ENCODE measurements at places on chromosomes 11 and 22. TPM values are rescaled to one million over a fixed set of nuclear protein-coding genes. Genes with fewer than 3 reads are reported as not detected.
A peak's percentile ranks its signal among the peaks of the same experiment; 100 is the strongest.

GRCh38 chr11:120125024-120125423 lies 12.9 kb downstream of the TRIM29 start:
- no peaks in the 10 kb centered on the region for H3K4me1 ChIP-seq
- H3K27me3 ChIP-seq = no peaks in the 10 kb centered on the region
- H3K4me3 ChIP-seq = no peak overlapping the region
- H3K36me3 ChIP-seq = no peaks in the 10 kb centered on the region

GRCh38 chr11:7220636-7221035 lies 31.1 kb upstream of the SYT9 start:
- no peak overlapping the region for H3K27ac ChIP-seq
- no peaks in the 10 kb centered on the region for H3K4me1 ChIP-seq
- no peak overlapping the region for H3K4me3 ChIP-seq
- no peaks in the 10 kb centered on the region for H3K36me3 ChIP-seq
- H3K27me3 ChIP-seq = no peaks in the 10 kb centered on the region

GRCh38 chr11:131811383-131811782 lies 441.0 kb downstream of the NTM start:
- H3K4me3 ChIP-seq = no peak overlapping the region
- no peak overlapping the region for H3K27ac ChIP-seq
- no peaks in the 10 kb centered on the region for H3K4me1 ChIP-seq
- no peaks in the 10 kb centered on the region for H3K36me3 ChIP-seq
- H3K27me3 ChIP-seq = no peaks in the 10 kb centered on the region

- no peaks in the 10 kb centered on the region for H3K36me3 ChIP-seq
- DNase-seq = no peak
- no peak overlapping the region for H3K4me3 ChIP-seq
- H3K4me1 ChIP-seq = no peaks in the 10 kb centered on the region
These were observed 29.4 kb upstream of the NAV2 start for GRCh38 chr11:19683141-19683805.

DNA sequence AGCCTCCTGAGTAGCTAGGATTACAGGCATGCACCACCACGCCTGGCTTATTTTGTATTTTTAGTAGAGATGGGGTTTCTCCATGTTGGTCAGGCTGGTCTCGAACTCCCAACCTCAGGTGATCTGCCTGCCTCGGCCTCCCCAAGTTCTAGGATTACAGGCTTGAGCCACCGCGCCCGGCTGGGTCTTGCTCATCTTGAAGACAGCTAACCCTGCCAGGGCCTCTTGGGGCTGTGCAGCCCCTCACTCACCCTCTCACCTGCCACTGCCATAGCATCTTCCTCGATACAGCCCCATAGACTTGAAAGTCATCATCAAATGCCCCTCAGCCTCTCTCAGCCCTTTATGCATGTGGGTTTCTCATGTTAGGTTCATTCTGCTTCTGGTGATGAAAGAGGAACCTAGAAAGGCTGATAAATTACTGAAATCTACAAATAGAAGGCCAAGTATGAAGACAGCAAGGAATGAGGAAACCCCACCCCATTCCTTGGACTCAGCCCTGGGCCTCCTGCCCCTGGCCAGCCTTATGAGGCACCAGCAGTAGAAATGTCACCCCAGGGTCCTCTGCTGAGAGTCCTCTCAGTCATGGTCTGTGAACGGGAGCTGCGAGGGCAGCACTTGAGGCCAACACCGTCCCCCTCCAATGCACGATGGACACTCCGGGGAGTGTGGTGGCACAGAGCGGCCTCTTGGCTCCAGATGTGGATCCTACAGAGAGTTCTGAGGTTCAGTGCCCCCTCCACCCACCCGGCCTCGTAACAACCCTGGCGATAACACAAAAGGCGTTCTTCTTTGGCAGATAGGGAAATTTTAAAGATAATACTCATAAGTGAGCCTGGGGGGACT lies 24.8 kb downstream of the SCGB1A1 start:
- H3K4me3 ChIP-seq = no peak overlapping the region
- no peak overlapping the region for H3K27ac ChIP-seq
- no peaks in the 10 kb centered on the region for H3K4me1 ChIP-seq

- H3K27me3 ChIP-seq = no peaks in the 10 kb centered on the region
- H3K36me3 ChIP-seq = no peaks in the 10 kb centered on the region
- no peak overlapping the region for H3K4me3 ChIP-seq
- no peak for DNase-seq
- no peak overlapping the region for H3K27ac ChIP-seq
These were observed 84.4 kb downstream of the DENND5A start for GRCh38 chr11:9180784-9181183.

GRCh38 chr11:116499396-116500003 lies 273.3 kb downstream of the BUD13 start:
- H3K4me1 ChIP-seq = no peaks in the 10 kb centered on the region
- no peak for DNase-seq
- no peak overlapping the region for H3K27ac ChIP-seq
- no peaks in the 10 kb centered on the region for H3K27me3 ChIP-seq

GRCh38 chr22:39773503-39773902 lies 120.1 kb downstream of the ENTHD1 start:
- H3K4me3 ChIP-seq = no peak overlapping the region
- no peaks in the 10 kb centered on the region for H3K36me3 ChIP-seq
- H3K27ac ChIP-seq = no peak overlapping the region
- DNase-seq = no peak
- peaks cover 7% of the 10 kb centered on the region for H3K4me1 ChIP-seq

- no peak overlapping the region for H3K4me3 ChIP-seq
- no peak overlapping the region for H3K27ac ChIP-seq
- no peaks in the 10 kb centered on the region for H3K27me3 ChIP-seq
- H3K4me1 ChIP-seq = no peaks in the 10 kb centered on the region
These were observed 37.9 kb downstream of the SCUBE2 start for GRCh38 chr11:9053316-9054035.

DNA sequence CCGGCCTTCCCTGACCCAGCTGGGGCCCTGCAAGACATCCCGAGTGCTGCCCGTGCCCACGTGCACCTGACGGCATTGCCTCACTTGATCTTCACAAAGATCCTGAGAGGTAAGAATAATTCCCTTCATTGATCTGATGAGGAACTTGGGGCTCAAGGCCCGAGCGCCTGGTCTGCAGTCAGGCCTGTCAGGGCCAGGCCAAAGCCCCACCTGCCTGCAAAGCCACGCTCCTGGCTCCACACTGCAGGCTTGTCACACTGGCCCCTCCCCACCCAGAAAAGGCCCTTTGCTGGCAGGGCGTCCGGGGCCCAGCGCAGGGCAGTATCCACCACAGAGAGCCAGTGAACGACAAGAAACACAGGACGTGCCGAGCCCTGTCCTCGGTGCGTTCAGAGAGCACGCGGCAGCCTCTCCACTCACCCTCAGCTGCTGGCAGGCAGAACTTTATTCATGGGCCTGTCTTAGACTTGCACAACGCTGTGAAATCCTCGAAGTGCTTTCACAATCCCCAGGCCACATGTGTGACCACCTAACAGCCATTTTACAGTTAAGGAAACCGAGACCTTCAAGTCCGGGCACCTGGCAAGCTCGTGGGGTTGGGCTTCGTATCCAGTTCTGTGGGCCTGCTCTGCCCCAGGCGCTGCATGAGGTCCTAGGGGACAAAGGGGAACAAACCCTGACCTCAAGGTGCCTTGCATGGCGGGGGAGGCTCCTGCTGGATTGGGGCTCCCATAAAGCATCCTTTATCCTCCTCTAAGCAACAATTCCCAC lies 14.8 kb downstream of the KIAA0930 start:
- H3K27me3 ChIP-seq = no peaks in the 10 kb centered on the region
- no peak for DNase-seq
- no peak overlapping the region for H3K4me3 ChIP-seq
- no peaks in the 10 kb centered on the region for H3K36me3 ChIP-seq

DNA sequence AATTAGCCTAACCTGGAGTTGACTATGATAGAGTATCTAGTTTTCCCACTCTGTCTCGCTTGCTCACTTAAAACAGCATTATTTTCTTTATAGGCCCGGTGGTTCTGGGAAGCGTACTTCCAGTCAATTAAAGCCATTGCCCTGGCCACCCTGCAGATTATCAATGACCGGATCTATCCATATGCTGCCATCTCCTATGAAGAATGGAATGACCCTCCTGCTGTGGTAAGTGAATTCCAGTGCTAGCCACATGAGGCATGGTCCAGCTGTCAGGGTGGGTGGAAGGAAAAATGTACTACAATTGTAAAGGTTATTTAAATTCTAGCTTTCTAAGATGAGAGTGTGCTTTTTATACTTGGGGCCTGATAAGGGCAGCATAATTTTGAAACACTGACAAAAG lies 76.0 kb downstream of the EXT2 start:
- H3K27me3 ChIP-seq = no peaks in the 10 kb centered on the region
- H3K4me1 ChIP-seq = no peaks in the 10 kb centered on the region
- no peak overlapping the region for H3K27ac ChIP-seq
- no peak for DNase-seq
- H3K36me3 ChIP-seq = no peaks in the 10 kb centered on the region

- H3K27ac ChIP-seq = peak overlapping the region; percentile 69
- peaks cover 20% of the 10 kb centered on the region for H3K36me3 ChIP-seq
- H3K4me3 ChIP-seq = no peak overlapping the region
- no peak for DNase-seq
- H3K4me1 ChIP-seq = peaks cover 98% of the 10 kb centered on the region
- no peaks in the 10 kb centered on the region for H3K27me3 ChIP-seq
These were observed 10.0 kb upstream of the TMA7B start for GRCh38 chr22:39949964-39950737.

GRCh38 chr11:16738947-16739815 lies 734 bp downstream of the C11orf58 start:
- no peaks in the 10 kb centered on the region for H3K27me3 ChIP-seq
- no peaks in the 10 kb centered on the region for H3K36me3 ChIP-seq
- H3K27ac ChIP-seq = peak overlapping the region; percentile 98
- no peak for DNase-seq

DNA sequence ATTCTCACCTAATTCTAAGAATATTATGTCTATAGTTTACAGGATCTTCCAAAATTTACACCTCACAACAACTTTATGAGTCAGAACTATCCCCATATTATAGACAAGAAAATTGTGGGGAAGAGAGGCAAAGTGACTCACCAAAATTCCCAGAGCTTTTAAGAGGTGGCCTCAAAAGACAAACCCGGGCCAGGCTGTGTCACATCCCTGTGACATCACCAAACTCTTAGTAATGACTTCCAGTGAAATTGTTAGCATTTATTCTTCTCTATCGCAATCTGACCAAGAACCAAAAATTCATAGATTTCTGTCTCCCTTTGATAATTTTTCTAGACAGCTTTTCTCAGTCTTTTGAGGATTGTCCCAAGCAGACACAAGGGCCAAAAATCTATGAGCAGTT lies 134.3 kb downstream of the SNX19 start:
- H3K27ac ChIP-seq = no peak overlapping the region
- H3K27me3 ChIP-seq = no peaks in the 10 kb centered on the region
- H3K4me3 ChIP-seq = no peak overlapping the region

DNA sequence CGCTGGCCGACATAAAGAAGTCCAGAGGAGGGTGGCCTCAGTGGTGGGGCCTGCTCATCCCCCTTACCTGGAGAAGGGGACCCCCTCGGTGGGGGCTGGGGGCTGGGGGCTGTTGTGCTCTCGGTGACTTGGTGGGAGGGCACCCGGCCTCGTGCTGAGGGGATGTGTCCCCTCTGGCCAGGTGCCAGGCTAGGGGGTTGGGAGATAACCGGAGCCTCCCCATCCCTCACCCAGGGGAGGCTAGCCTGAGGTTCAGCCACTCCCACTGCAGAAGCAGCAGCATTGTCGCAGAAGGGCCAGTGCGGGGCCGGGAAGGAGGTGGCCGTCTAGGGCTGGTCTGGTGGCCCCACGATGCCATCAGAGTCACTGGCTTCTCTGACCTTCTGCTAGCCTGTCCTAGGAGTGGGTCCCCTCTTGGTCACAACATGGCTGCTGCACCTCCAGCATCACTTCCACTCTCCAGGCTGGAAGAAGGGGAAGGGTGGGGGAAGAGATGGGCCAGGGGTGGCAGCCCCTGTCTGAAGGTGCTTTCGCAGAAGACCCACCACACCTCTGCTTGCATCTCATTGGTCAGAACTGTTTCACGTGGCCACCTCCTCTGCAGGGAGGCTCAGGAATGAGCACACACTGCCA lies 44.2 kb upstream of the FADD start:
- H3K4me1 ChIP-seq = no peaks in the 10 kb centered on the region
- no peak overlapping the region for H3K4me3 ChIP-seq
- H3K36me3 ChIP-seq = no peaks in the 10 kb centered on the region
- no peak overlapping the region for H3K27ac ChIP-seq
- H3K27me3 ChIP-seq = no peaks in the 10 kb centered on the region

GRCh38 chr11:134742956-134743819 lies 331.1 kb upstream of the B3GAT1 start:
- H3K36me3 ChIP-seq = no peaks in the 10 kb centered on the region

GRCh38 chr22:43992331-43992821 lies 31.7 kb upstream of the PARVB start:
- no peak for DNase-seq
- H3K27me3 ChIP-seq = no peaks in the 10 kb centered on the region
- peaks cover 11% of the 10 kb centered on the region for H3K36me3 ChIP-seq

DNA sequence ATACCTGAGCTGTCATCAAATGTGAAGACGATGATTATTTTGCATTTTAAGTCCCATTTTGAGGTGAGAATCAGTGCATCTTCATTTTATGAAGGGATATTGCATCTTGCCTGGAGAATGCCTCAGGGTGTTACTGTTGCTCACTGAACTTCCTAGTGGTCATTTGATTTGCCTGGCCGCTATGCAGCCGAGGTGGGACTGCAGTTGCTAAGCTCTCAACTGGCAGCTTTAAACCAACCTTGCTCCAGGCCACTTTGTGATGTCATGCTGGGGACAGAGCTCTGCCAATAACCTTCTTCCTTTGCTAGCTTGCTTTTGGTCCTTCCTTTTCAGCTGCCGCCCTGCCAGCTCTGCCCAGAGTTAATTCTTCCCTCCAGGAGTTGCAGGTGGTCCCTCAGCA lies 409.4 kb upstream of the B3GAT1 start:
- DNase-seq = no peak
- H3K27ac ChIP-seq = no peak overlapping the region
- H3K4me3 ChIP-seq = no peak overlapping the region
- no peaks in the 10 kb centered on the region for H3K4me1 ChIP-seq
- no peaks in the 10 kb centered on the region for H3K36me3 ChIP-seq

- H3K27me3 ChIP-seq = no peaks in the 10 kb centered on the region
- peaks cover 19% of the 10 kb centered on the region for H3K4me1 ChIP-seq
- no peak overlapping the region for H3K4me3 ChIP-seq
- H3K27ac ChIP-seq = no peak overlapping the region
- H3K36me3 ChIP-seq = peaks cover 6% of the 10 kb centered on the region
These were observed 5.0 kb downstream of the BSCL2 start for GRCh38 chr11:62702246-62702645.

Gene CCDC73
- total RNA-seq = not detected

Gene TRIM48
- not detected for total RNA-seq

Gene RIMBP3C
- total RNA-seq = 0.27 TPM

Gene NECTIN1
- total RNA-seq = 0.71 TPM

Gene TSSK2
- not detected for total RNA-seq

Gene HEPACAM
- total RNA-seq = not detected

Gene LRRC4C
- total RNA-seq = not detected

Gene CCDC82
- total RNA-seq = 21.9 TPM

Gene MPPED2
- total RNA-seq = 1.5 TPM

Gene OR4C11
- not detected for total RNA-seq

Gene SMDT1
- 98.7 TPM for total RNA-seq

Gene OR2D2
- total RNA-seq = not detected

Gene CRYBA4
- not detected for total RNA-seq

Gene TMEM179B
- total RNA-seq = 72.3 TPM

Gene ASCL3
- total RNA-seq = not detected

Gene LIF
- total RNA-seq = not detected

Gene OR52E6
- not detected for total RNA-seq

Gene SART1
- total RNA-seq = 102 TPM

Data from naive thymus-derived CD4-positive, alpha-beta T cell (primary cell).